Cerebellum (tissue), 4 donors: ENCODE measurements at places on chromosomes 6 and 20.

GRCh38 chr6:123770247-123770949 lies 33.3 kb upstream of the NKAIN2 start:
- DNase-seq, result no peak

- no peak for DNase-seq
Measured at GRCh38 chr6:144346719-144347447, 61.7 kb downstream of the UTRN start.

DNA sequence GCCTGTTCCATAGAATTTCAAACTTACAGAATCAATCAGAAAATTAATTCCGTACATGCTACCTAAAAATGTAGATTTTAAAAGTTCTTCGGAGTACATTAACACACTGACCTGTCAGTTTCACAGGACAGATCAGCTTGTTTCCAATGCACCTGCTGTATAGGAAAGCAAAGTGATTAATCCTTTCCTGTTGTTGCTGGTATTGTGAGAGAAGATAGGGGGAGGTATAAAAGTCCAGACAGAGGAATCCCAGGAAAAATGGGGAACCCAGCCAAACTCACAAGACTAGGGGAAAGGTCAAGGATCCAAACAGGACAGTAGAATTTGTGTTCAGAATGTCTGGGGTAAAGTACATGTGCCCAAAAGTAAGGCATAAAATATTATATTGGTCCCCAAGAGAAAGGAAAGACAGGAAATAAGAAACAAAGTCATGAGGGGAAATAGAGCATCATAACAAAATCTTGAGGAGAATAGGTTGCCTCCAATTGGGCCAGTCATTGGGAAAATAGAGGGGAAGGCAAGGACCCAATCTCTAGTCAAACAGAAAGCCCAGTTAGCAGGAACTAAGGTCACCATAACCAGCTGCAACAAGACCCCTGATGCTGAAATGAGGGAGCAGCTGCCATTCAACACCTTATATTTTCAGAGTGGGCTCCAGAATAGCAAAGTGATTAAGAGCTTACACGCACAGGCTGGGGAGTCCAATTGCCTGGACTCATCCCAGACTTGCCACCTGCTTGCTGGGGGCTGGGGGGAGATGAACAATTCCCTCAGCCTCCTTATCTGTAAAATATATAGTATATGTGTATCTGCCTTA lies 10.3 kb downstream of the FILIP1 start:
- no peak for DNase-seq

DNA sequence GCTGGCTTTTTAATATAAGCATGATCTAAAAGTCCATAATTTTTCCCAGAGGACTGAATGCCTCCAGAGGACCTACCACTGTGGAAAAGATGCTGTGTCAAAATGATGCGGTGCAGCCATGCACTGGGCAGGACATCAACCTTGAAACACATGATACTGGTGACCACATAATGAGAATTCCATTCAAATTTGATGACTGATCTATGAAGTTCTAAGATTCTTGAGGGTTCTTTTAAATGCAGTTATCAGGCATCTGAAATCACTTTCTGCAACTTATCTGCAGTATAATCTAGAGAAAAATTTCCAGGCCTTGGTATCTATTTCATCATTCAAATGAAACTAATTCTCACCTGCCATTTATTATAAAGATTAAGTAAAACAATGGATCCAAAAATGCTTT lies 15.0 kb upstream of the MARCKS start:
- no peak for DNase-seq

DNA sequence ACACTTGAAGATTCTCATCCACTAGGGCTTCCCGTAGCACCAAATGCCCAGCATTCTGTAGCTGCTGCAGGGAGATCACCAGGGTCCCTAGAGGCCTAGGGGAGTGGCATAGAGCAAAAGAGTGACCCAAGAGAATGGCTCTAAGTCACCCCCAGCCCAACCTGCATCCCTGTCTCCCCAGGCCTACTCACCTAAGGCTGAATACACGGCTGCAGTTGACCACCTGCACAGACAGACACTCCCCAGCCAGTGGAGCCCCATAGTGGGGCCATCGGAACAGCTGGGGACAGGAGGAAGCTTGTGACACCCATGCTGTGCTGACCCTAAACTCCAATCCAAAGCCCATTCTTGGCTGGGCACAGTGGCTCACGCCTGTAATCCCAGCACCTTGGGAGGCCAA lies 9.5 kb upstream of the SPAG4 start:
- DNase-seq, result no peak

DNA sequence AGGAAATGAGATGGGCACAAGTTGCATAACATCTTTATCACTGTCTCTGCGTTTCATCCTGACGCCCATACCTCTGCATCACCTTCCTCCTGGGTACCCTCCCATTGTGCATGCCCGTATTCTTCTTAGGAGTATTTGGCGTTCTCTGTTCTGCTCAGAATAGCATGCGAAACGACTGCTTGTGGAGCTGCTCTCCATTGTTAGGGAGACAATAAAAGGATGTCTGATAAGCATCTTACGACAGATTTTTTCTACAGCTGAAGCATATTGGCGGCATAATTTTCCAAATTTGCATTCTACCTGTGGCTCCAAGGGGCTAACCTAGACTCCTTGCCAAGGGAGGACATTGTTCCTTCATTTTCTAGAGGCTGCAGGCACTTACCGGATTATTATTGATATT lies 118.6 kb downstream of the EDN1 start:
- no peak for DNase-seq
